Stimulated activated CD8-positive, alpha-beta memory T cell treated with anti-CD3 and anti-CD28 coated beads, Interleukin-15, amount 100 ng/mL, for 4 hours (primary cell): ENCODE measurements at places on chromosomes 16 and 17.

- DNase-seq: no peak
Observed at GRCh38 chr16:85374571-85374872, 238.6 kb upstream of the GSE1 start.

- DNase-seq: no peak
Observed at GRCh38 chr16:14148569-14148968, 77.5 kb downstream of the MRTFB start.

DNA sequence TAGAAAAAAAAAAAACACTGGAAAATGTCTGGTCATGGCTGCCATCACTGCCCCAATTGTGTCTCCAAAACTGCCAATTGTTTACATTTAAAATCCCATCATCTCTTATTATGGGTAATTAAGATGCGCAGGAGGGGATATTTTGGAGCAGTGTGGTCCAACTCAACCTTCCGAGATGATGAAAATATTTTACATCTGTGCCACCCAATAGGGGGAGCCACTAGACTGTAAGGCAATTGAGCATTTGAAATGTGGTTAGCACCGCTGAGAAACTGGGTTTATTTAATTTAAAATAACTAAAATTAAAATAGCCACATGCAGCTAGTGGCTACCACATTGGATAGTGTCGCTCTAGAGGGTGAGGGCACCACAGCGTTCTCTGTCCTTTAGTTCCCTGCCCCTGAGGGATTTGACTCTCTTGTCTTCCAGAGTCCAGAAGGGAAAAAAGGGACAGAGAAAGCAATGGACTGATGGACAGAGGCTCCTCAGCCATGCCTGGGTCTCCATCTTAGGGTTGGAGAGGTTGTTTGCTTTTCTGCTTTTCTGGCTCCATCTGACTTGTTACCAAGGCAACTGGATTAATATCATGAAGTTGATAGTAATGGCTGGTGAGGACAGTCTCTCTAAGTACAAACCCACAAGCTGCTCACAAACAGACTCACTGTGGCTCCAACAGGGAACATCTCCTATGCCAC, 3.5 kb downstream of the MPO start:
- DNase-seq: no peak

GRCh38 chr17:20993863-20994778, 48.7 kb downstream of the USP22 start:
- no peak for DNase-seq

DNA sequence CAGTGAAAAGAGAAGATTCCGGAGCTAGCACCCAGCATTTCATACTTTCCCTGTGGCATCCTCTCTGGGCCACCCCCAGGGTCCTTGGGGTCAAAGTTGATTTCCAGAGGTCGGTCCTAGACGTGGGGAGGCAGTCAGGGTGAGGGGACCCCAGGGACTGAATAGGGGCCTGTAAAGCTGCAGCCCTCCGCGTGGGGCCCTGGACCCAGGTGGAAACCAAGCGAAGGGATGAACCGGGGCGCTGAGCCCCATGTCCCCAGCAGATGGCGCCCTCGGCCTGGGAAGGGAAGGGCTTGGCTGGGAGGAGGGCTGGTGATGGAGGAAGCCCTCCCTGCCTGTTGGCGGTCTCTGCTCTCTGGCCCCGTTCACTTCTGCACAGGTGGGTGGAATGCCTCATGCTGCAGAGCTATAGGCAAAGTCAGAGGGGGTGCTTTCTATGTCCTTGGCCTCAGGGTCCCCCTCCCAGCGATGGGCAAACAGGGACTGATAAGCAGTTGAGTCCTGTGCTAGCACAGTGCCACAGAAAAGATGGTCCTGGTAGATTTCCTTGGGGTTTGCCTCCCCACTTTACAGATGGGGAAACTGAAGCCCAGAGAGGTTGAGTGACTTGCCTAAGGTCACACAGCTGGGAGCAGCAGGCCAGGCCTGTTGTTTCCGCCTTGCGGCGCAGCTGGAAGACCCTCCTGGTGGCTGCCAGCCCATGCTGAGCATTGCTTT, 163.4 kb upstream of the CIBAR2 start:
- peak; percentile 20 for DNase-seq

DNA sequence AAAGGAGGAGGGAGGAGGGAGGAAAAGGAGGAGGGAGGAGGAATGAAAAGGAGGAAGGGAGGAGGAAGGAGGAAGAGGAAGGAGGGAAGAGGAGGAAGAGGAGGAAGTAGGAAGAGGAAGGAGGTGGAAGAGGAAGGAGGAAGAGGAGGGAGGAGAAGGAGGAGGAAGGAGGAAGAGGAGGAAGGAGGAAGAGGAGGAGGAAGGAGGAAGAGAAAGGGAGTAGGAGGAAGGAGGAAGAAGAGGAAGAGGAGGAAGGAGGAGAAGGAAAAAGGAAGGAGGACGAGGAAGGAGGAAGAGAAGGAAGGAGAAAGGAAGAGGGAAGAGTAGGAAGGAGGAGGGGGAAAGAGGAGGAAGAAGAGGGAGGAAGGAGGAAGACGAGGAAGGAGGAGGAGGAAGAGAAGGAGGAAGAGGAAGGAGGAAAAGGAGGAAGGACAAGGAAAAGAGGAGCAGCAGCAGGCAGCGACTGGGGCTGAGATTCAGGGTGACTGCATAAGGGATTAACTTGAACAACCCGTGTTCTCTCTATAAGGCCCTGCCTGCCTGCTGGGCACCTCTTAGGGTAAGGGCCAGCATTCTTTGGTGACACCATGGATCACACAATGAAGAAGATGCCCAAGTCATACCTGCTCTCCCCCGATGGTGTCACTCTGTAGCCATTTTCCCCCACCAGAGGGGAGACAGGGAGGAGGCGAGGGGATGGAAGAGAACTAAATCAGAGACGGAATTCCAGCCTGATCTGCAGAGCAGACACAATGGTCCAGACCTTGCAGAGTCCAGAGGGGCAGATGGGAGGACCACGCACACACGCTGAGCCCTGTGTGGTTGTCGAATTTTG, 1.4 kb upstream of the IL34 start:
- DNase-seq: no peak
